Caki2 (cell line): ENCODE measurements at places on chromosomes 3 and 15. TPM values are rescaled to one million over a fixed set of nuclear protein-coding genes. Genes with fewer than 3 reads are reported as not detected.

RHOV gene
- 0.23 and 0.51 TPM in 2 replicates for total RNA-seq

ECE2 gene
- total RNA-seq = not detected in 2 replicates

SH2D7 gene
- not detected in 2 replicates for total RNA-seq

SSUH2 gene
- total RNA-seq = 6.4 TPM in 1 of 2 replicates, not detected in the other

LCTL gene
- total RNA-seq = not detected in 2 replicates

DNA sequence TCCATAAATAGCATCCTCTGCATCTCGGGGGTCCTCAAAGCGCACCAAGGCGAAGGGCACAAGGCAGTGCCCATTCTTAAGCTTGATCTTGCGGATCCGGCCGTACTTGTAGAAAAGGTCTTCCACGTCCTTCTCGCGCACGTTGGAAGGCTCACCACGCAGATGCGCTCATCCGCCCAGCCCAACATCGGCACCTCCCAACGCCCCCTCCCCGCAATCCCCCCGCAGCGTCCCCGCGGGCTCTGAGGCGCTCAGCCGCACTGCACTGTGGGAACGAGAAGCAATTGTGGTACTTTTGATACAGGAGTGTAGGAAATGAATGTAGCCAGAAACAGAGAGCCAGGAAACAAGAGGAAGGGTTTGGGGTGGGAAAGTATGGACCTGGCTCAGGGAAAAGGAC is 17.5 kb downstream of the AP3B2 start:
- DNase-seq = no peak

GRCh38 chr3:193974671-193975535 is 161.0 kb upstream of the HES1 start:
- no peak for DNase-seq

DNA sequence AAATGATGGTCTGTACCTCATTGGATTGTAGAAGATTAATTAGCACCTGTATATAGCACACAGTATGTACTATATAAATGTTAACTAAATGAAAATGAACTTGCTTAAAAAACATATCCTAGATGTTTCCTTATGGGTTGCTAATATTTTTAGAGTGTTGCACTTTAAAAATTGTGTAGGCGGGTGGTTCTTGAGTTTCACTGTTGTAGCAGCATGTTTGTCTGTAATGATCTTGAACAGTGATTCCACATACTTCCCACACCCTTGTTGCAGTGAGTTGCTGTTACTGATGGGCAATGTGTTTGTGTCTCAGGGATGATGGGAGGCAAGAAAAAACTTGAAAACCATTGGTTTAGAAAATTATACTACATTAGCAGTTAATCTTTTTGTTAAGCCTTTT is 22.0 kb downstream of the USP3 start:
- DNase-seq = no peak

DNA sequence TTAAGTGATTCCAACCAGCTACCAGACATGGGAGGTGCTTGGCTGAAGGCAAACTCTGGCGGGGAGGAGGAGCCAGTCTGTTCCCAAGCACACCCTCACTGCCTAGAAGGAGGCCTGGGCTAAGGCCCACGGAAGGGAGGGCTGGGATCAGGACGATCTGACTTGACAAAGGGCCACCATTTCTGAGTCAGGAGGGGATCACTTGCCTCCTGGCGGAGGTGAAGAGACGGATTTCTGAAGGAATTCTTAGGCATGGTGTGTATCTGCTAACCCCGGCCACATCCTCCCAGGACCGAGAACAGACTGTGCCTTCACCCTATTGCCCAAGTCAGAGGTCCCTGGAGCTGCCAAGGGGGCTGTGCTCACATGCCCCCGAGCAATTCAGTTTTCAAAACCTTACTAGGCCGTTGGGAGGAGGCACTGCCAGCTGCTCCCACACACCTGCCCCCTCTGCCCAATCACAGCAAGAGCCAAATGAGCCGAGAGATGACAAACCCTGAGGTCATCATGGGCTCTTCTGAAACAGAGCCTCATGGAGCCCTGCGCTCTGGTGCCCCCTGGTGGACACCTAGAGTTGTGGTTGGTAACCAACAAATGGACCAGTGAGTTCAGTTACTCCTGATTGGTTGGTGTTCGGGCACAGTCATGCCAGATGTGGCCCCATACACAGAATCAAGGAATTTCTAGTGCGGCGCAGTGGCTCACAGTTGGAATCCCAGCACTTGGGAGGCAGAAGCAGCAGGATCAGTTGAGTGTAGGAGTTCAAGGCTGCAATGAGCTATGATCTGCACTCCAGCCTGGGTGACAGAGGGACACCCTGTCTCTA is 6.5 kb upstream of the TNK2 start:
- DNase-seq = peak; percentile 93
